ENCODE measurements at places on chromosomes 3 and 15.

- DNase-seq, result no peak
Measured at GRCh38 chr3:177658354-177658753, 461.1 kb upstream of the TBL1XR1 start.

GRCh38 chr15:27582726-27583410 lies 516.2 kb downstream of the OCA2 start:
- no peak for DNase-seq

GRCh38 chr3:72041076-72041475 lies 256.1 kb upstream of the PROK2 start:
- DNase-seq, result no peak

GRCh38 chr15:75313116-75313845 lies 22.6 kb upstream of the COMMD4 start:
- no peak for DNase-seq

DNA sequence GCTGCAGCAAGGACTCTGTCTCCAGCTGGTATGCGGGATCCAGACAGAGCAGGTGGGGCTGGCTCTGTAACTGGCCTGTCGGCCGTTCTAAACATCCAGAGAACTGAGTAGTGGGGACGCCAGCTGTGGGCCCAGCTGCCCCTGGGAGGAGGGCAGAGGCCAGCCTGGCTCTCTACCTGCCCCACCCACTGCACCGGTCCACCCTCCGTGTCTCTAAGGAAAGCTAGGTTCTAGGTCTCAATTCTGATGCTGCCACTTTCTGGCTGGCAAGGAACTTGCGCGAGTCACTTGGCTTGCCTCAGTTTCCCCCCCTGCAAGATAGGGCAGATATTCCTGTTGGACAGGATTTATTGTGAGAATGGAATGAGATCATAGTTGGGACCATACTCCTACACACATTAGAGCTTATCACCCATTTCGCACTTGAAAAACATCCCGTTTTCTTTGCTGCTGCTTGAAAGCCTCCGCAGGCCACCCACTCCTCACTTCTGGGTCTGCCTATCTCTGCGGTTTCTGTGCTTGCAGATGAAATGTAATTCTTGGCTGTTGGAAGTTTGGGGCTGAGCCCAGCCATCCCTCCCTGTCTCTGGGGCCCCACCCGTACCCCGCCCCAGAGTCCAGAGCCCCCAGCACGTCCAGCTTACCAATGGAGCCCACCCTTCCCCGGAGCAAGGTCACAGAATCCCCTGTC lies 65.8 kb downstream of the IQSEC1 start:
- DNase-seq, result no peak

DNA sequence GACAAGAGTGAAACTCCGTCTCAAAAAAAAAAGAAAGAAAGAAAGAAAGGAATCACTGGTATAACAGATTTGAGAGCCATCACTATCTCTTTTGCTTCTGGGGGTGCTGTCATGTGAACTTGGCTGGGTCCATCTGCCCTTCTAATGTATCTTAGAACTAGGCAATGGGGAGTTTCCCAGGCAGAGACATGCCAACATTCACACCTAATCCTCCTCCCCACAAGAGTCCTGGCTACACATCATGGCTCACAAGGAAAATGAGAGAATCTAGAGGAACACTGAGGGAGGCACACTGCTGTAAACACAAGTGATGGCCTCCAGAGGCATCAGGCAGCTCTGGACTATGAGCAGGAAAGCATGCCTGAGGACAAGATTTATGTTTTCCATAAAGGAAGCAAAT lies 67.8 kb upstream of the PPP2R3A start:
- no peak for DNase-seq

DNA sequence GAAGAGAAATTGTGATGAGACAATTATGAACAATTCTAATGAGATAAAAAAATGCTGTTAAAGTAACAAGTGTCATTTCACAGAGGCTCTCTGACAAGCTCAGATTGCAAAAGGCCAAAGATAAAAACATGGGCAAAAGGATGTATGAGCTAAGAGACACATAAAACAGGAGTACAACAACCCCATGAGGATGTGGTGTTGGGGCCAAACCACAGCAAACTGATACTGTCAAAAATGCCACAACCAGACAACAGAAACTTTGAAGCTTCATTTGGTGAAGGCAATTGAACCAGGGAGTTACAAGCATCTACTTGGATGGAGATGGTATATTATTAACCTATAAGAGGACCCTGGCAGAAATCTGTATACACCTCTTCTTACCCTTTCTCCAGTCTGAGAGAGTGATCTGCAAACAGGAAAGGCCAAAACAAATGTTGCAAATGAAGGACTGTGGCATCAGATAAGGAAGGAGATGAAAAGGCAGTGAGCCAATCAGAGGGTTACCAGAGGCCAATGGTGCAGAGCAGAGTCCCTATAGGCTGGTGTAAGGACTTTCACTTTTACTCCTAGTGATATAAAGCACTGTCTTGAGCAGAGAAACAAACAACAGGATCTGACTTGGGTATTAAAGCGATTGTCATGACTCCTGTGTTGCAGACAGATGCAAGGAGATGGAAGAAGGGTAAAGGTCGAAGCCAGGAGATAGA lies 659.0 kb downstream of the NTRK3 start:
- no peak for DNase-seq

- no peak for DNase-seq
Measured at GRCh38 chr15:60945196-60945595, 283.9 kb downstream of the RORA start.

DNA sequence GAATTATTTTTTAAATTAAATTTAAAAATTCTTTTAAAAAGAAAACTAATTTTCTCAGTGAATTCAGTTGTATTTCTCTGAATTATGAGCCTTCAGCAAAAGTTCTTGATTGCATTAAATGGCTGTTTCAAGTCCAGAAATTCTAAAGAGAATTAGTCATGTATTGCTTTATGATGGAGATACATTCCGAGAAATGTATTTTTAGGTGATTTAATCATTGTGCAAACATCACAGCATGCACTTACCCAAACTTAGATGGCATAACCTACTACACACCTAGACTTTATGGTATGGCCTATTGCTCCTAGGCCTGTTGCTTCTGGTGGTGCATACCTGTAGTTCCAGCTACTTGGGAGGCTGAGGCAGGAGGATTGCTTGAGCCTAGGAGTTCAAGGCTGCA lies 44.3 kb upstream of the GCNT3 start:
- no peak for DNase-seq

GRCh38 chr3:117473981-117474538 lies 764.5 kb downstream of the TUSC7 start:
- DNase-seq, result no peak

DNA sequence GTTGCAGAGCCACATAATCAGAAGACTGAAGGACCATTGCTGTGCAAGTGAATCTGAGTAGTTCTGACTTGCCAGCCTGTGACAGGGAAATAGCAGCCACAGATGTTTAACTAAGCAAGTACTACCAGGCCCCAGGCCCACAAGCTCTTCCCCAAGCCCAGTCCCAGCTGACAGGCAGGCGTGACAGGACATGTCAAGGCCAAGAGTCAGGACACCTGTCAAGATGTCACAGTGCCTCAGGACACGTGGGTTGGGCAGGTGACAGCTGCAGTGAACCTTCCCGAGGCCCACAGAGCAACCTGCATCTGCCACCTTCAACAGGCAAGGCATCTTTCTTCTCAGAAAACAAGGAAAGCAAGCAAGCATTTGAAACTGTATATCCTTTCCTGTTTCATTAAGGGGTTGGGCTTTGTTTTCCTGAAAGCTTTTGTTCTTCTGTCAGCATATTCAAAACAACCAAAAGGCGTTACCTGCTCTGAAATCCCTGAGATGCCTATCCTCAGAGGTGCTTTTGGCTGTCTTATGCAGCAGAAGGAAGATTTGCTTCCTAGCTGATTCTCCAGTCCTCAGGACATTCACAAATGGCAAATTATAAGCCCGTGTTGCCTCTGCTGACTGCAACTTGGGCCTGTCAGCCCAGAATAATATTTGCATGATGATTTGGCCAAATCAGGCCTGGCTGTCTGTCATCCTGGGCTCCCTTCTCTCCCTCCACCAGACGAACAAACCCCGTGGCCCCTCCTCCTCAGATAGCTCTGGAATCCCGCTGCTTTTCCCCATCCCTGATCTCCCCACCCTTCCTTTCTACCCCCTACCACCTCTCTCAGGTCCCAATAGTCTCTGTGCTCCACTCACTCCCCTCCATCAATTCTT lies 171.8 kb upstream of the WNT5A start:
- DNase-seq, result no peak

GRCh38 chr3:32095431-32095830 lies 11.0 kb upstream of the GPD1L start:
- no peak for DNase-seq

DNA sequence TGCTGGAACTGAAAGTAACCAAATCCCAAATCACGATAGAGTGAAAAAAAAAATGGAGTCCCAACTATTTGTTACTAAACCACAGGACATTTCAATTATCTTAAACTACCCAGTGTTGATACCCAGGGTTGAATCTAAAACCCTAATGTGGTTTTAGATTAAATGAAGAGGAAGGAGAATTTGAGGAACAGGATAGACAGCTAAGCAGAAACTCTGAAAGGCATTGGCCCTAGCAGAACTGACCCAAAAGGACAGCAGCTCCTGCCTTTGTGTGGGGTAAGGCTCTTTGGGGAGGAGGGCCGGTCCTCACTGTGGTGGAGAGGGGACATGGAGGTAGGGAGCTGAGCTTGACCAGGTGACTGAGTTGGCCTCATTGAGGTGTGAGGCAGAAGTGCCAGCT lies 30.7 kb upstream of the SNRK start:
- no peak for DNase-seq

Measured in GOT3 (cell line).